Lung (tissue), 17 donors: ENCODE measurements at places on chromosomes 13 and 19.

DNA sequence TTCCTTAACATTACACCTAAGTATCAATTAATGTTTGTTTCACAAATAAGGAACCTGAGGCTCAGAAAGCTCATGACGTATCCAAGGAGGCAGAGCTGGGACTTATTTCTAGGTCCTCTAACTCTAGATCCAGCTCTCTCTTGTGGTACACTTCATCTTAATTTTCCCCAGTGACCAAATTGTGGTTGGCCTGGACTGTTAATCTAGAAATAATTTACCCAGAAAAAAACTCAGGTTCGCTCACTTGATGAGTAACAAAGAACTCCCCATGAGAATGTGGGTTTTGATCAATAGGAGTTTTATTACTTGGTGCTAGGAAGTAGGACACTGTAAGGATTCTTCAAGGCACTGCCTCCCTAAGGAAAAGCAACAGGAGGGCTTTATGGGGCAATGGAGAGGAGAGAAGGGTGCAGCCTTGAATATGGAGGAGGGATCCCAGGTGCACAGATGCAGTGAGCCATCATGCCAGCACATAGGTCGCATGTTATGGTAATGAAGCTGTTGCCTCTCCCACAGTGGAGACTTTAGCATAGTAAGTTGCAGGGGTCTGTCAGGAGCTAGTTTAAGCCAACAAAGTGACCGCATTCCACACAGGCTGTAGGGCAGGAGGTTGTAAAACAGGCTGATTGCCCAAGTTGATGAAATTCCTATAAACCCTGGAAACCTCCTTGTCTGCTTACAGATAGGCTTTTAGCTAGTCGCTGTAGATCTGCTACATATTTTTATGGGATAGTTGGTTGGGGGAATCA, 14.7 kb downstream of the RAP2A start:
- no peak for DNase-seq

- no peak for DNase-seq
These were observed 10.2 kb downstream of the RBM26 start for GRCh38 chr13:79395881-79396280.

- DNase-seq, result no peak
These were observed 754.5 kb downstream of the DIAPH3 start for GRCh38 chr13:59409211-59409610.

- DNase-seq, result no peak
These were observed 32.6 kb downstream of the RUBCNL start for GRCh38 chr13:46354156-46355087.

GRCh38 chr19:47107202-47107952, 6.2 kb downstream of the ZC3H4 start:
- peak; percentile 81 for DNase-seq

DNA sequence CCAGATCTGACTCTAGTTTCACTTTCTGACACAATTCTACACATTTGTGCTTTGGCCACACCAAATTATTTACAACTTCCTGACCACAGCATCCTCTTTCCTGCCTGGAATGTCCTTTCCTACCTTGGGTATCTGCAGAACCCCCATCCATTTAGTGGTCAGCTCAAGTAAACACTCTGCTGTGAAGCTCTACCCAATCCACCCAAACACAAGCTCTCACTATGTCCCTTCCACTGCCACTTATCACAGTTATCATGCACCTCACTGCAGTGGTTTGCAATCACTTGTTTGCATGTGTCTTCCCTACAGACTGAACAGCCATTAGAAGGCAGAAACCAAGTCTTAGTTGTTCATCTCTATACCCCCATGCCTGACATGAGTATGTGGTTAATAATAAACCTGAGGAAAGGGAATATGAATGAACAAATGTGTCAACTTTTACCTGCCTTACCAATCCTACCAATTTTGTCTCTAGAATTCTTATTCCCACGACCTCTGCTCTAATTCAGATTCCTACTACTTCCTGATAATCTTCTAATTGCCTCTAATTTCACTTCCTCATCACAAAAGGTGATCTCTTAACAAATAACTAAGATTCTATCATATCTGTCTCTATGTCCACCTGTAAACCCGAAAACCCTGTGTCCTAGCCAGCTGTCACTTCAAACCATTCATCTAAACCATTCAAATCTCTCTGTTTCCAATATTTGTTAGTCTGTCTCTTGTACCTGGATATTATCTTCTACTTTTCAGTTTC, 25.1 kb downstream of the LNX2 start:
- DNase-seq, result no peak

DNA sequence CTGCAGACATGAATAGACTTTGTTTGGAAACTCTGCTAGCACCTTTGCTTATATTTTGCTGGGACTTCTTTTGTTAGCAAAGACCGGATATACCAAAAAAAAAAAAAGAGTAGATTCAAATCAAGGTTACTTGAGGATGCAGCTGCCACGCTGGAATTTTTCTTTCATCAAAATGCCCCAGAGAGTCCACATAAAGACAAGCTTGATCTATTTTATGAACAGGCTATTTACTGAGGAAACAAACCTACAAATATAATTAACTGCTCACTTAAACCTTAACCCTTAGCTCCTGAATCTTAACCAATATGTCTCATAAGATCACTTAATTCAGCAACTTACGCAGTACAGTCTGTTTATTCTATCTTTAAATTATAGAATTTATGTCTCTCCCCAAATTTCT, 27.1 kb upstream of the DOCK9 start:
- DNase-seq, result no peak
